ENCODE measurements at places on chromosomes 1 and 21.

DNA sequence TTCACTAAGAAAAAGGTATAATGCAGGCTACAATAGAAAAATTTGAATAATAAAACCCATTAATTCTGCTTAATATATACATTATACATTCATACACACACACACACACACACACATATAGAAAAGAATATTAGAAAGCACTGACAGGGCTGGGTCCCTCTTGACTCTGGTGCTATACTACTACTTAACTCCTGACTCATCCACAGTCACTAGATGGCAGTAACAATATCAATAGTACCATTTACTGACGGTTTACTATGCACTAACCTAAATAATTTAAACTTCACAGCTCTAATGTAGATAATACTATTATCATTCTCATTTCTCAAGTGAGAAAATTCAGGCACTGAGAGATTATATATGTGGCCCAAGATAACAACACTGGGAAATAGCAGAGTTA, 87.5 kb downstream of the COP1 start:
- peak; percentile 33 for DNase-seq

DNA sequence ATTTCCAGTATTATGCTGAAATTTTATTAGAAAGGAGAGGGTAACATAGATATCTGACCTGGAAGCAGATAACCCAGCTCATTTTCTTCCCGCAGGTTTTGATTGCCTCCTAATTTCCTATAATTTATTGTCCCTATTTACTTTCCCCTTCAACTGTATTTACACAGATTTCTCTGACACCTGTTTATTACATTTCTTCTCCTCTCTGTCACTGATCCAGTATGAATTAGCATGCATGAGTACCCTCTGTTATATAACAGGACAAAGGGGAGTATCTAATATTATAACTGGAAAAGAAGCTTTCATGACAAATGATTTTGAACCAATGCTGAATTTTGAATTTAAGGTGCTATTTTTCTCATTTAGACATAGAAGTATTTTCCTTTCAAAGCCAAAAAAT, 37.4 kb downstream of the DENND1B start:
- peak; percentile 84 for DNase-seq

GRCh38 chr1:25927521-25928265, 21.5 kb upstream of the STMN1 start:
- peak; percentile 95 for DNase-seq

GRCh38 chr1:221704306-221704705, 37.6 kb downstream of the DUSP10 start:
- no peak for DNase-seq

- peak; percentile 43 for DNase-seq
Observed at GRCh38 chr1:46396441-46397398, 2.6 kb downstream of the FAAH start.

DNA sequence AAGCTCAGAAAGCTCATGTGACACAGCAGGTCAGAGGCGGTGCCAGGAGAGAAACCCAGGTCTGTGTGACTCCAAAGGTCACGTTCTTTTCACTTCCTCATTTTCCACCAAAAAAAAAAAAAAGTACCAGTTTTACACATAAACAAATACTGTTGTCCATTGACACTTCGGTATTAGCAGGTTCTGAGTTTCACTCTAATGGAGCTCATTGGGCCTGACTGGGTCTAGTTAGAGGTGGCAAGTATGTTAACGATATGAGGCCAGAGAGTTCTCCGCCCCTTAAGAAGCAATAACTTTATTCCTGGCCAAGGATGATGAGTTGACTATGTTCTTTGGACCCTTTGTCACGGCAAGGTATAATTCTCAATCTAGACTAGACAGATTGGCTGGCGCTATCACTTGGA, 30.0 kb upstream of the SDE2 start:
- peak; percentile 64 for DNase-seq

DNA sequence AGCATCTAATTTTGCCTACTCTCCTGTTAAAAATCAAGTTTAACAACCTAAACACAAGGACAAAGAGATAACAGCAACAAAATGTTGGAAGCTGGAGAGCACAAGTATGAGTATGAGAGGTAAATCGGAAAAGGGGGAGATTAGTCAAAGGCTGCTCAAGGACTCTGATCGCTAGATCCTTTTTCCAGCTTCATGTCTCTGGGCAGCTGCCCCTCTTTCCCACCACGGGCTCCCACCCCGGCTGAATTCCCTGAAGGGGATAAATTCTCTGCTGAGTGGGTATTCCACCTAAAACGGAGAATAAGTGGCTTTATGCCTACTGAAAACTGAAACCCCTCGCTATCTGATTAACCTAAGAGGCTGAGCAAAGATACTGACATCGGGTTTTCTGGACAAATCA, 696 bp upstream of the CTBS start:
- no peak for DNase-seq

- DNase-seq, result peak; percentile 92
Observed at GRCh38 chr1:233005156-233005555, 54.7 kb downstream of the NTPCR start.

DNA sequence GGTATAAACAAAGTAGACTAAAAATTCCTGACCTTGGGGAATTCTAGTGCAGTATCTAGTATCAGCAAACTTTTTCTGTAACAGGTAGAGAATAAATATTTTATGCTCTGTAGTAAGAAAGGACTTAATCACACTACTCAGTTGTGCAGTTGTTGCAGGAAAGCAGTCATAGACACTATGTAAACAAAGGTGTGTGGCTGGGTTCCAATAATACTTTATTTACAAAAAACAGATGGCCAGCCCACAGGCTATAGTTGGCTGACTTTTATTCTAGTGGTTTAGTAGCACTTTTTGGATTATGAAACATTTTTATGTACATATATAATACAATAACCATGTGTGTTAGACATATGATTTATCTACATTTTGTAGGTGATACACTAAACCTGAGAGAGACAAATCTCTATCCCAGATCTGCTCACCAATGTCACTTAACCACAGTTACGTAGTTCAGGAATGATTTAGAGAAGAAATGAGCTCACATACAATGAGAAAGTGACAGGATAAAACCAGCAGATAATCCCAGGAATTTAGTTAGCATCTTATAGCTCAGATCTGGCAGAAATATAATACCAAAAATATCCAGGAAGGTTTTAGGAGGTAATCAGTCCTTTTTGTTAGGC, 56.1 kb downstream of the MIER1 start:
- peak; percentile 84 for DNase-seq

DNA sequence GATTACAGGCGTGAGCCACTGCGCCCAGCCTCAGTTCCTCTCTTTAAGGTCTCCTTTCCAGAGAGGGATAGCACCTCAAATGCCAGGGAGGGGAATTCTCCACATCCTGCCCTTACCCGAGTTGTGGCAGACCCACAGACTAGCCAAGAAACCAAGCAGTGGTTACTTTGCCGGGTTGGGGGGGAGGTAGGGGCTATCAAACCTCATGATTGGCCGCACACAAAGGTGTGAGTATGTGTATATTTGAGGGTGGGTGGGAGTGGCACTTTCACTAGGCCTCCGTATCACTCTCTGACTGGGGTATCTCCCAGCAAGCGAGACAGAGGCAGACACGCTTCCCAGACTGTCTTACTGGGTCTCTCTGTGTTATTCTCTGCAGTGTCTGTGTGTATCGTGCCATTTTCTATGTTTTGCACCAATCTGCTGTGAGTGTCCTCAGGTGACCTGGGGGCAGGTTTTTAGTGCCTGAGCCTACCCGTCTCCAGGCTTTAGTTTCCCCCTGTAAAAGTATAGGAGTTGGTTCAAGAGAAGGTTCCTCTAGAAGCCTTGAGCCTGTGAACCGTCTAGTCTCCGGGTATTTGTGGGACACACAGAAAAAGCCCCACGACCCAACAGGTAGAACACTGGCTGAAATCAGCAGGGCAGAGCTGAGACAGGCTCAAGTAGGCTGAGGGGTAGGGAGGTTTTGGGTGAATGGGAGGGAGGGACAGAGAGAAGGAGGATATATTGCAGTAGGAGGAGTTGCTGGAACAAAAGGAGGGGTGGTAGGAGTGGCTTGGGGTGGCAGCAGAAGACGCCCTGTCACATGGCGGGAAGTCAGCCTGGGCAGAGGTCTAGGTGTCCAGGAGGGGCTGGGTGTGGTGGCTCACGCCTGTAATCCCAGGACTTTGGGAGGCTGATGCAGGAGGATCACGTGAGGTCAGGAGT, 10.3 kb downstream of the LMNA start:
- DNase-seq, result no peak

DNA sequence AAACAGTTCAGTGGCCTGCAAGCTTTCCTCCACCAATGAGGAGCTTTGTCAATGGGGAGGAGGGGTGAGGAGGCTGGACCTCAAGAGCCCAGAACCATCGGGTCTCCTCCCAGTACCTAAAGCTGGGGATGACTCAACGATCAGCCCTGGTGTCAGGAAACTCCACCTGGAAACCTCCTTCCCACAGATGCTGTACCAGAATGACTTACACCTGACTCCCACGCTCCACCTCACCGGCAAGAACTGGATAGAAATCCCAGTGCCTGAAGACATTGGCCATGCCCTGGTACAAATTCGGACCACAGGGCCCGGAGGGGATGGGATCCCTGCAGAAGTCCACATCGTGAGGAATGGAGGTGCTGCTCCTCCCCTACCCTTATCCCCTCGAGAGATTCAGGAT, 11.4 kb downstream of the TMEM81 start:
- DNase-seq, result no peak

GRCh38 chr1:187045371-187045770, 216.6 kb downstream of the PLA2G4A start:
- no peak for DNase-seq

DNA sequence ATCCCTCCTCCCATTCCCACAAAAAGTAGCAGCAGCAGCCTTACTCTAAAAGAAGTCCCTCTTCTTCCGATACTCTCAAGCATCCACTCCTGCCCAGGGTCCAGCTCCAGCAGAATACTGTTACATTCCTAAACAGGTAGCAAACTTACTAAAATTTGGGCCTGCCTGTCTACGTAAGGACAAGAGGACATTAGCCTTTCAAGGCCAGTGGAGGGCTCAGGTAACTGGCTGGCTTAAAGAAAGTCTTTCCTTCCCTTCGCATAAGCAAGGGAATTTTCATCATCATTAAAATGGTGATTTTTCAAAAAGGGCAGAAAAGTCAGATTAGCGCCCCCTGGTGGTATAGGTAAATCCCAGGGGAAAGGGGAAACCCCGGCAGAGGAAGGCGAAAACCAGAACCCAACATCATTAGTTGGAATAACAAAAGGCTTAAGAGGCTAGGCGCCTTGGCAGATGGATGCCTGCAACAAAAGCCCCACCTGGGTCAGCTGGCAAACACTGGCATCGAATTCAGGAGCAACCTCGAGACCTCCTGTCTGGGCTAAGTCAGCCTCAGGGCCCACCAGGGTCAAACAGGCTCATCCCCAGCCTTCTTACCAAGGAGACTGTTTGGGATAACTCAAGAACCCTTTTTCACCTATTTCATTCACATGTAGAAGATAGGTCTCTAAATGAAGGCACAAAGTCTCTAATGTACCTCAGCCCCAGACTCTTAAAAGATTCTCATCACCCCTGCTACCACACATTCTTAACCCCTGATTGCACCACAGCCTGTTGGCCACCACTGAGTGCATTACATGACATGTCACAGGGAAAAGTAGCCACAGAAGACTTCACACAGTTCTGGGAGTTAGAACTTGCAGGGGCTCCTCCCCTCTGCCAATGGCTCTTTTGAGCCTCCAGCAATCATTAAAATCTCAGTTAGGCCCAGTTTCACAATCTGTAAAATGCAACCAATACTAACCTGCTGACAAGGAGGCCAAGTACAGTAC, 36.7 kb downstream of the ERI3 start:
- peak; percentile 78 for DNase-seq

DNA sequence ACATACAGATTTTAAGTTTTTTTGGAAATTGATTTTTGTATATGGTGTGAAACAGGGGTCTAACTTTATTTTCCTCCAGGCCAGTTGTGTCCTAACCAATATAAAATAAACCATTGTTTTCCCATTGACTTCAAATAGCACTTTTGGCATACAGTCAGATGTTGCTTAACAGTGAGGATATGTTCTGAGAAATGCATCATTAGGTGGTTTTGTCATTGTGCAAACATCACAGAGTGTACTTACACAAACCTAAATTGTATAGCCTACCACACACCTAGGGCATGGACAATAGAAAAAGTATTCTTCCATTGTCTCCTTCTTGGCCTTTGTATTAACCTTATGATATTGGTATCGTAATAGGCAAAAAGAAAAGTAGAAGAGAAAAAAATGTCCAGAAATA, 37.4 kb upstream of the DISP1 start:
- peak; percentile 75 for DNase-seq

GRCh38 chr1:42096554-42096953, 56.7 kb upstream of the GUCA2B start:
- DNase-seq, result no peak

DNA sequence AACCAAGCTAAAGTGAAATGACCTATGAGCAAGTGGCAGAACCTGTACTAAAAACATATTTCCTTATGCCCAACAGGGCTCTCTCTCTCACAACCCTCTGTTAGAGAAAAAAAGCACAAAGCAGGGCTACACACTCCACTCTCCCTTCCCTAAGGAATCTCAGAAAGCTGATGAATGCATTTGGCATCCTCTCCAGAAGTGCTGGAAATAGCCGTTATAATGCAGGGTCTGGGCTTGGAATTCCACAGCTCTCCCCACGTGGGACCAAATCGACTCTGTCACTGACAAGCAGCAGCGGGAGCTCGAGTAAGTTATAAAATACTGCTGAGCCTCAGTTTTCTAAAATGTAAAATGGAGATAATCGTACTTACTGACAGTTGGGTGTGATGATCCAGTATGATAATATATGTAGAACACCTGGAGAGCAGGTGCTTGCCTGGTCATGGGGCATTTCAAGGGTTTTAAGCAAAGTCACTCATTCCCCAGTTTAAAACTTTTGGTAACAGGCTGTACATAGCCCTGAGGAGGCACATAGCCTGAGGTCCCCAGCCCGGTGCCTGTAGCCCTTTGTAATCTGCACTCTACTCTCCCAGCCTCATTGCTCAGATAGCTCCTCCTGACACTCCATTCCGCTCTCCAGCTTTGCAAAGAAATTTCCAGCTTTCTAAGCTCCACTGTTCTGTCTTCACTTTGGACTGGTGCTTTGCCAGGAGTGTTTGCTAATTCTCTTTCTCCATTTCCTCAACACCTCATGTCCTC, 175.6 kb upstream of the DAB1 start:
- no peak for DNase-seq

- DNase-seq, result peak; percentile 63
Observed at GRCh38 chr1:112673592-112674439, 643 bp upstream of the MOV10 start.

- DNase-seq, result no peak
Observed at GRCh38 chr1:198186916-198187580, 30.2 kb downstream of the NEK7 start.

GRCh38 chr1:76003946-76004345, 70.6 kb upstream of the ST6GALNAC3 start:
- no peak for DNase-seq

GRCh38 chr21:31869750-31870149, 3.1 kb upstream of the HUNK start:
- no peak for DNase-seq

- peak; percentile 89 for DNase-seq
Observed at GRCh38 chr1:206685769-206686477, 1.2 kb downstream of the MAPKAPK2 start.

GRCh38 chr1:60415696-60416095, 342.1 kb upstream of the C1orf87 start:
- no peak for DNase-seq

DNA sequence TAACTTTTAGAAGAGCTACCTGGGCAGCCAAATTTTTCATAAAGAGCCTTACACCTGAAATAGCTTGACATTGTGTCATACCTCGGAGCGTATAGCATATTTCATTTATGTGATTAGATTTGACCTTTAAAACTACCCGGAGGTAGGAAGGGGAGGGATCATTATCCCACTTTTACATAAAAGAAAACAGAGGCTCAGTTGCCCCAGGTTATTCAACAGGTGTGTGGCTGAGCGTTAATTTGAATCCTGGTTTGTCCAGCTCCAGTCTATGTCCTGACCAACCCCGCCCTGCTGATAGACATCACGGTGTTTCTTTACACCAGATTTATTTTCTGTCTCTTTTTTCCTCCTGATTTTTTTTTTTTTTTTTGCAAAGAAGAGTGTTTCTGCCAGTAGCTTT, 39.7 kb downstream of the PBX1 start:
- DNase-seq, result no peak

Data from DMS53 (cell line).